Kidney (tissue), 22 donors: ENCODE measurements at places on chromosomes 3 and 15.
A peak's percentile ranks its signal among the peaks of the same experiment; 100 is the strongest.

DNA sequence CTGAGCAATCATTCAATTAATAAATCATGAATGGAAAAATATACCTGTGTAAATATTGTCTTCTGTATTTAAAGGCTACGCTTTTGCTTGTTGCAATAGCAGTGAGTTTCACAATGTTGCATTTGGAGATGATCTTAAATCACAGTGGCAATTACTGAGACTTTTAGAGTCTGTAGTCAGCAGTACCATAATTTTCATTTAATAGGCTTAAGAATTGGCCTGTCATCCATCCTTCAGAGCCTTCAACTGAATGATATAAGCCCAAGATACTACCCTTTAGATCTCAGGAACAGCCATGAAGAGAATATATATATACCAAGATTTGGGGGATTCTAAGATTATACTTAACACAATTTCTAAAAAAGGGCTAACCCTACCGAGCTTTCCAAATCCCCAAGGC lies 458.1 kb downstream of the GBE1 start:
- no peak overlapping the region for H3K27ac ChIP-seq
- H3K4me3 ChIP-seq: no peak overlapping the region
- H3K27me3 ChIP-seq: no peaks in the 10 kb centered on the region
- H3K4me1 ChIP-seq: no peaks in the 10 kb centered on the region
- peak; percentile 8 for DNase-seq

DNA sequence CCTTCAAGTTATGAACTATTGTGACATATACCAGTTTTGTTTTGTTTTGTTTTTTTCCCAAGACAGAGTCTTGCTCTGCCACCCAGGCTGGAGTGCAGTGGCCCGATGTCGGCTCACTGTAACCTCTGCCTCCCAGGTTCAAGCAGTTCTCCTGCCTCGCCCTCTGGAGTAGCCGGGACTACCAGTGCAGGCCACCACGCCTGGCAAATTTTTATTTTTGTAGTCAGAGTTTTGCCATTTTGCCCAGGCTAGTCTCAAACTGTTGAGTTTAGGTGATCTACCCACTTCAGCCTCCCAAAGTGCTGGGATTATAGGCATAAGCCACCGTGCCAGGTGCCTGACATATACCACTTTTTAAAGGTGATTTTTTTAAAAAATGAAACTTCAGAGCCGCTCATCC lies 74.6 kb downstream of the ARRDC4 start:
- no peak overlapping the region for H3K4me3 ChIP-seq
- H3K27me3 ChIP-seq: no peaks in the 10 kb centered on the region
- no peaks in the 10 kb centered on the region for H3K4me1 ChIP-seq
- no peaks in the 10 kb centered on the region for H3K36me3 ChIP-seq
- no peak overlapping the region for H3K27ac ChIP-seq
- no peak for DNase-seq

DNA sequence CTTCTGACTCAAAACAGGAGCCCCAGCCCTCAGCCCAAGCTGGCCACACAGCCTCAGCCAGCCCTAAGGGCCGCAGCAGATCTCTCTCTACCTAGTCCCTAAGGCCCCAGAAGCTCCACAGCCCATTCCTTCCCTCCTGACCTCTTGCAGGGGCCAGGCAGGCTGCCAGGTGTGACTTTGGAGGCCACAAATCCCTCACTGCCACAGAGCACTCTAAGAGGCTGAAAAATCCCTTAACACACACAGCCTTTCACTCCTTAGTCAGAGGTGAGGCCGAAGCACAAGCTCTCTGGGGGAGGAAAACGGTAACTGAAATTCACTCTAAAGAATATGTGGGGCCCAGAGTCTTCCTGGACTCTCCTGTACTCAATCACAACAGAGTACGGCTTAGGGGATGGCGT lies 23.3 kb downstream of the LRRC2 start:
- no peaks in the 10 kb centered on the region for H3K36me3 ChIP-seq
- no peaks in the 10 kb centered on the region for H3K27me3 ChIP-seq
- DNase-seq: no peak
- no peak overlapping the region for H3K4me3 ChIP-seq
- no peaks in the 10 kb centered on the region for H3K4me1 ChIP-seq

DNA sequence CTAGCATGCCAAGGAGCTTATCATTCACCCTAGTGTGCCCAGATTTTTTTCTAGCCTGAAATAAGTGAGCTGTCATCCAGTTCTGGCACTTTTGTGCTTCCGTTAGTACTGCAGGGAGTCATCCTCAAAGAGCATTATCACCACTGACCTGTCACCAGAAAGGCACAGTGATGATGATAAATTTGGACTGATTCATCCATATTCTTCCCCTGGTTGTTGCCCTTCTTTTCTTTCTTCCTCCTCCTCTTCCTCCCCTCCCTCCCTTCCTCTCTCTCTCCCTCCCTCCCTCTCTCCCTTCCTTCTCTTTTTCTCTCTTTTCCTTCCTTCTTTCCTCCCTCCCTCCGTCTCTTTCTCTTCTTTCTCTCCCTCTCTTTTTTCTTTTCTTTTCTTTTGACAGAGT lies 21.3 kb downstream of the SLC35G2 start:
- H3K36me3 ChIP-seq: no peaks in the 10 kb centered on the region
- no peaks in the 10 kb centered on the region for H3K27me3 ChIP-seq
- DNase-seq: no peak
- no peaks in the 10 kb centered on the region for H3K4me1 ChIP-seq

DNA sequence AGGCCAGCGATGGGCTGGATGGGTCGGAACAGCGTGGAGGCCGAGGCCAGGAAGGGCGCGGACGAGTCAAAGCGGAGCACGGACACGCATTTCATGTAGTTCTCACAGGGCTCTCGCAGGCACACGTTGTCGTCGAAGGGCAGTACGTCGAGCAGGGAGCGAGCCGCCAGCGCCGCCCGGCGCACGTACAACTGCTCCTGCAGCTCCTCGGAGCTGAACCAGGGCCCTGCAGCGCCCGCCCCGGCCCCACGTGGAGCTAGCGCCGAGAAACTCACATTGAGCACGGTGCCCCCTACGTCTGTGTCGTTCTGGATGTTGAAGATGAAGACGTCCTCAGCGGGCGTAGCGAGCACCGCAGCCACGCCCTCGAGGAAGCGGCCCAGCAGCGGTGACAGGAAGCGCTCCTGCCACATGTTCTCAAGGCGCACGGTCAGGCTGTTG lies 5.8 kb downstream of the CELSR3 start:
- H3K4me3 ChIP-seq: peak overlapping the region; percentile 25
- H3K27ac ChIP-seq: peak overlapping the region; percentile 50
- H3K27me3 ChIP-seq: no peaks in the 10 kb centered on the region
- DNase-seq: no peak
- no peaks in the 10 kb centered on the region for H3K4me1 ChIP-seq
- no peaks in the 10 kb centered on the region for H3K36me3 ChIP-seq

DNA sequence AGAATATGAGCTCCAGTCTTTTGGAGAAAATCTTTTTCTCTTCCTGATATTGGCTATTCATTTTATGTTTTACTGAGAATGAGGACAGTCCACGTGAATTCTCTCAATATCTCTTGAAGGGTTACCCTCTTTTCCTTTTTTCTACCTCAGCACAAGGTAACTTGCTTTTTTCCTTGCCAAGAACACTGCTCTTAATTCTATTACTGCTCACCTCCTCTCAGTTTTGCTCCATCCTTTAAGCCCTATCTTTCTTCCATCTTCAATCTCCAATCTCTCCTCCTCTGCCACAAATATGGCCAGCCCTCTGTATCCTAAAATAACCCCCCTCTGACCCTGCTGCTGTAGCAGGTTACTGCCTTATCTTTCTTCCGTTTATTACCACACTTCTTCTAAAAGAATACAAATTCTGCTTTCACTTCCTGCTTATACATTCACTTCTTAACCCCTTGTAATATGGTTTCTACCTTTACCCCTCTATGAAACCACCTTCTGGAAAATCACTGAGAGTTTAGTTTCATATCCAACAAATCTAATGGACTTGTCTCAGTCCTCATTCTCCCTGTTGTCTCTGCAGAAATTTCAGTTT lies 89.0 kb downstream of the NFKBIZ start:
- no peak for DNase-seq
- H3K27ac ChIP-seq: no peak overlapping the region
- no peak overlapping the region for H3K4me3 ChIP-seq
- H3K27me3 ChIP-seq: no peaks in the 10 kb centered on the region
- no peaks in the 10 kb centered on the region for H3K36me3 ChIP-seq

- DNase-seq: no peak
- H3K36me3 ChIP-seq: peaks cover 70% of the 10 kb centered on the region
- H3K27ac ChIP-seq: no peak overlapping the region
Measured at GRCh38 chr3:52262447-52262846, 16.0 kb downstream of the WDR82 start.

DNA sequence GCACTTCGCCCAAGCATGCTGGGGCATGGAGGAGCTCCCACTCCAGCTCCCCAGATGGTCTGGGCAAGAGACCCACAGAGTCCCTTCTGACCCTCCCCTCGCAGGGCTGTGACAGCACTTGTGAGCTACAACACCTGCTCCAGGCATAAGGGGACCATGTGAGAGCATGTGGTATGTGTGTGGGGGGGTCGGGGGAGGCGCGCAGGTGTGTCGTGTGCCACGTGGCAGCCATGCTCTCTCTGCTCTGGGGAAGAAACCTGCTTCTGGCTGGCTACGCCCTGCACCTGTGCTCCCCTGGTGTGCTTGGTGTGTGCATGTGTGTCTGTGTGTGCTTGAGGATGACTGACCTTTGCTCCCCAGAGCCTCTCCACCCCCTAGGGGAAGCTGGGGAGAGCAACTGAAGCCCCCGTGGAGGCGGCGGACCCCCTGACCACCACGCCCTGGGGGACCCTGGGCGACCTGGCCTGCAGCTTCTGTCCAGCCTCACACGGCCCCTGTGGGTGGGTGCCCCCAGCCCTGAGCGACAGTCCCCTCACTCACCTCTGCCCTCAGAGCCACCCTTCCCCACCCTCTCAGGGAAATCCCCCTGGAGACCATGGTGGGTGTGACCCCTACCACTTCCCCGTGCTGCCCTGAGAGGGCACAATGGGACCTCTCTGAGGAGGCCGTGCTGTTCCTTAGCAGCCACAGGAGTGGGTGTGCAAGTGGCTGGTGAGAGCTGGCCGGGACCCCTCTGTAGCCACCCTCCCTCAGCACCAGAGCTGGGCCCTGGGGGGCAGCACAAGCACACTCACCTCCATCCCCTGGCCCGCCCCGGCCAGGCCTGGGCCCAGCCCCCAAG lies 16.6 kb upstream of the SEC13 start:
- H3K4me1 ChIP-seq: no peaks in the 10 kb centered on the region
- no peak for DNase-seq
- H3K27ac ChIP-seq: no peak overlapping the region
- no peak overlapping the region for H3K4me3 ChIP-seq

- no peaks in the 10 kb centered on the region for H3K36me3 ChIP-seq
- no peak overlapping the region for H3K27ac ChIP-seq
- DNase-seq: no peak
- no peaks in the 10 kb centered on the region for H3K27me3 ChIP-seq
- H3K4me3 ChIP-seq: no peak overlapping the region
Measured at GRCh38 chr15:96230526-96231181, 99.8 kb upstream of the NR2F2 start.

GRCh38 chr3:52405066-52405465 lies 39.8 kb downstream of the SEMA3G start:
- H3K27ac ChIP-seq: no peak overlapping the region
- peak; percentile 43 for DNase-seq
- no peak overlapping the region for H3K4me3 ChIP-seq
- H3K27me3 ChIP-seq: no peaks in the 10 kb centered on the region
- H3K36me3 ChIP-seq: peaks cover 69% of the 10 kb centered on the region
